ENCODE measurements at places on chromosomes 4 and X.

- no peak for DNase-seq
Observed at GRCh38 chr4:118909173-118909956, 20.7 kb downstream of the SYNPO2 start.

DNA sequence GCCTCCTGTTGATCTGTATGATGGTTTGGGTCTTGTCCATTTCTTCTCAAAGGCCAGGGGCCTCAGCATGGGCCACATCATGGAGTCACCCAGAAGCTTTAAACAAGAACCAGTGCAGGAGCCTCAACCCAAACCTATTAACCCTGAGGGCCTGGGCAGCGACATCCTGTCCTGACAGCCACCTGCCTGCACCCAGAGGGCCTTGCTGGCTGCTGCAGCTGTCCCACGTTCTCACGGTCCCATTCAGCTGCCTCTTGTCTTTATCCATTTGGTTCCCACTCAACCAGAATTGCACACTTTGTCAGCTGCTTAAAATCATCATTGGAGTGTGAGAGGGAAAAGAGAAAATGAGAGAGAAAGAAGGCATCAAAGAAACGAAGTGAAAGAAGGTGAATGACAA lies 21.6 kb downstream of the C4orf50 start:
- no peak for DNase-seq

DNA sequence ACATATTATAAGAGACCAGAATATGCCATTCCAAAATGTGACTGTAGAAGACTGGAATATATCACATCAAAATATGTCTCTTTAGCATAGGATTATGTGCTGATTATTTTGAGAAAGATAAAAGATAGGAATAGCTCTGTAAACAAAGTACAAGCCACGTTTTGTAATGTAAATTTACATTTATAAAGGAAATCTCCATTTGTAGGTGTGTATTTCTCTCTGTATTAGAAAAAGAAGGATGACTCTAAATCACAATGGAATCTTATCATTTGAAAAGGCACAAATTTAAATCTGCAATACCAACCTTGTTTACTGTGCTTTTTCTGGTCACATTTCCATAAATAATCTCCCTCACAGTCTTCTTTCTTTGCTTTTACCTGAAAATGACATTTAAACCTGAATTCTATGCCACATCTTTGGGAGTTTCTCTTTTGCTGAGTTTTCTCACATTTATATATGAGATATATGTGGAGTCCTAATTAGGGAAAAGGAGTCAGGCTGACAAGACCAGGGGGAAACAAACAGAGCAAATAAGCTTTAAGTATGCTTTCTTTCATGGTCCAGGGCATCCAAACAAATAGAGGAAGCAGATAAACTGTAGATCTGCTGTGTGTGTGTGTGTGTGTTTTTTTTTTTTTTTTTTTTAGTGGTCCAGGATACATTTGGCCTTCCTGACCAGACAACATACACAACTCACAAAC lies 244.0 kb downstream of the CPXCR1 start:
- no peak for DNase-seq

- no peak for DNase-seq
Observed at GRCh38 chrX:2416851-2417604, 83.7 kb downstream of the DHRSX start.

DNA sequence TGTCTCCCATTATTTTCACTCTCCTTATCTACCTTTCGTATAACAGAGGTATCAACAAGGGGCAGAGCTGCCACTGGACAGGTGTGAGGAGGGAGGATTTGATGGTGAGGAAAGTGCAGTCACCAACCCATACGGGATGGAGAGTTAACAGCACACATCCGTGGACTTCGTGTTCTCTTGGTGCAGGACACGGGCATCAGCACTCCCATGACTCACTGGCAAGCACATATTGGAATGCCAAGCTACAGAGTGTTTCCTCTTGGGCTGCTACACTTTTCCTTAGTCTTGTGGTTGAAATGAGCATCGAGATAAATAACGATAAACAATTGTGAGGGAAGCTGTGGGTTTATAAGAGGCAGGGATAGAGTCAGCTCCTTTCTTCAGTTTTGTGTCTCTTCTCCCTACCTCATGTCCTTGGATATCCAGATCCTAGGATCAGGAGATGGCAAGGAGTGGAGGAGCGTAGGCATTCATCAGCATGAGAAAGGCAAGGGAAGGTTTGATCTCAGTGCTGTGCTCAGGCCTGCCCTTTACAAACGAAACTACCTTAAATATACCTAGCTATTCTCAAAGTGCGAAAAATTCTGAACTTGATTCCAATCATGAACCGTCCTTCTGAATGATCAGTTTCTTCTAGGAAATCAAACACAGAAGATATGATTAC lies 96.3 kb downstream of the ZNF827 start:
- no peak for DNase-seq

- no peak for DNase-seq
Observed at GRCh38 chr4:84336964-84337705, 162.0 kb downstream of the NKX6-1 start.

DNA sequence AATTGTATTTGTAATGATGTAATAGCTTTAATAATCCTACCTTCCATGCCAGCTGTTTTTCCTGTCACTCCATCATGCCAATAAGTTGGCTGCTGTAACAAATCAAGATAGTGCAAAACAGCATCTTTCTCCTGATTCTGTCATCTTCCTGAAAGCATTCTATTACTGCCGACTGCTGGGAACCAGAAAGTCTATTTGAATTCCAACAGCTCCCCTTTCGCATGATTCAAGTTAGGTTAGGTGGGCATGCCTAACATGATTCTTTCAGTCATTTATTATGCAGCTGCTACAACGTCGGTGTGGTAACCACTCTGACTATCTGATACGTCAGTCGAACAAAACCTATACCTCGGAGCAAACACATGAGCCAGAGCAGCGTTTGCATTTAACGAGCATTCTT lies 127.9 kb upstream of the DMD start:
- DNase-seq = no peak

DNA sequence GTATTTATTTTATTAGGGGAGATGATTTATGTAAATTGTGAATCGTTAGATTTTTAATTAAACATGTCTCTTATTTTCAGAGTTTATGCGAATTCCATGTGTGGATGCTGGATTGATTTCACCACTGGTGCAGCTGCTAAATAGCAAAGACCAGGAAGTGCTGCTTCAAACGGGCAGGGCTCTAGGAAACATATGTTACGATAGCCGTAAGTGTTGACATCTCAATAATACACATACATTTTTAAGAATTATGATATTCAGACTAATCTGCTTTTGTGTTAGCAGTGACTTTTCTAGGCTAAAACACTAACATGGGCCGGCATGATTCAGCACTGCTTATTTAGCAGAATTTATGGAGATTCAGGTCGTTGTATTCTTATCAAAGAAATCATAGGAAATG lies 91.2 kb downstream of the RAP1GDS1 start:
- no peak for DNase-seq

DNA sequence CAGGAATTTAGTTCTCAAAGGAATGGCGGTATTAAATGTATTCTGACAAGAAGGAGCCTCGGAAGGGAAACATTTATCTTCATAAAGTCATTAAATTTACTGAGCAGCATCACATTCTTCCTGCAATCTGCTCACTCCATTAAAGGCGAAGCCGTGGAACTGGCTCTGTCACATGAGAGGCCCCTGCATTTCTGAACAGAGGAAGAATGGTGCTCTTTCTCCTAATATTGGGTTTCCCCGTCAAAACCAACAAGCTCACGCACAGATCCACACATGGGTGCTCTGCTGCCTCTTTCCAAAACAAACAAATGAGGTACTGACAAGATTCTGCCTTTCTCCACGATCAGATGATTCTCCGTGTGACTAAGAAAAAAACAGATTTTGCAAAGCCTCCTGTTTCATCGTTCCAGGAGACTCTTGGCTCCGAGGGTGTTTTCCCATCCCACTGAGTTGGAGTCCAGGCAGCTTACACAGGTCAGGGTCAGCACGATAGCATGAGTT lies 191.2 kb downstream of the IDS start:
- DNase-seq = no peak

DNA sequence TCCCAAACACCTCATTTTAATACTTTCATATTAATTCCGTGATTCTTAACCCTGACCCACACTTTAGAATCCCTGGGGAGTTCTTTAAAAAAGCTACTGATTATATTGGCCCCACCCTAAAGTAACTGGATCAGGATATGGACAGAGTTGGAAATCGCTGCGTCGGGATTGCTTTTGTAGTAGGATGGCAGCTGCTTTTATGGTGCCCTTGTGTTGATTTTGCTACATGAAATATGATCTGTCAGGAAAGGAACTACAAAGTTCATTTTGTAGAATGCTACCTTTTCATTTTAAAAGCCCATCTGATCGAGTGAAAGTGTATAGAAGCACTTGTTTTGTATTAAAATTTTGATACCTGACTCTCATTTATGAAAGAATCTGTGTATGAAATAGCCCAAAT lies 43.6 kb downstream of the TMEM131L start:
- DNase-seq = no peak

- no peak for DNase-seq
Observed at GRCh38 chr4:66451741-66452140, 781.5 kb upstream of the EPHA5 start.

GRCh38 chr4:100189820-100190642 lies at the start of gene DDIT4L:
Gene DDIT4L, minus strand, starts transcription at chr4:100190468. Its CDS starts 485 bp downstream, at chr4:100189983.
- no peak for DNase-seq

GRCh38 chr4:124483048-124483906 lies 229.3 kb downstream of the ANKRD50 start:
- DNase-seq = no peak

DNA sequence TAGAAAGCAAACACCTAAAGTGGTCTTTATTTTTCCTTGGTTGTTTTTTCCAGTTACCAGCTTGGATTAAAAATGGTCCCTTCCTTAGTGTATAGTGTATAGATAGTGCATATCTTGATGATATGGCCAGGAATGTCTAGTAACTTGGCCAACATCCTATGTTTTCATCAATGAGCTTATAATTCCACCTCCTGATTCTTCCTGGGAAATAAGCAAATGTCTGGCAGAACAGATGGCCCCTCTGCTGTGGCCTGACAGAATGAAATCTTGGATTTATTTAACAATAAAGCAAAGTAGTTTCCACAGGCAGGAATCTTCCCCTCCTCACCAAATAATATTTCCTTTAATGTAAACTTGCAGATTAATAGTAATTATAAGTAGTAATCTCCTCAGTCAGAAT lies 6.1 kb downstream of the SCARB2 start:
- DNase-seq = no peak

DNA sequence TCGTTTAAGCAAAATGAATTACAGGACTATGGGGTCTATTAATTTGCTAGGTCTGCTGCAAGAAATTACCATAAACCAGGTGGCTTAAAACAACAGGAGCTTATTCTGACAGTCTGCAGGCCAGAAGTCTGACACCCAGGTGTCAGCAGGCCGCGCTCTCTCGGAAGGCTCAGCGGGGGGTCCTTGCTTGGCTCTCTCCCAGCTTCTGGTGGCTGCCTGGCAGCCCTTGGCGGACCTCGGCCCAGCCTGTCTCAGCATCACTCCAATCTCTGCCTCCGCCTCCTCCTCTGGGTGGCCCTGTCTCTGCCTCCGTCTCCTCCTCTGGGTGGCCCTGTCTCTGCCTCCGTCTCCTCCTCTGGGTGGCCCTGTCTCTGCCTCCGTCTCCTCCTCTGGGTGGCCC lies 580.5 kb upstream of the FAT1 start:
- no peak for DNase-seq

DNA sequence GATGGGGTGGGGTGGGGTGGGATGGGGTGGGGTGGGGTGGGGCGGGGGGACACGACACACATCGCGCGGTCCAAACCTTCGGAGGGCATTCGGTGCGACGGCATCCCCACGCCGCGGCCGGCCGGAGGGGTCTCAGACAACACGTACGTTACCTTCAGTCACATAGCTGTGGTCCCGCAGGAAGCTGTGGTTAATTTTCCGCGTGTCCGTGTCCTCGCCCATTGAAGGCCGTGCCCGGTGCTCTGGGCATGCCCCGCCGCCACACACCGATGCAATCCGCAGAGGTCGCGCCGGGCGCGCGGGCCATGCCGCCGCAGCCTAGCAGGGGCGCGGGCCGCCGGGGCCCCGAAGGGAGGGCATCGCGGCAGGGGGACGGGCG lies 417 bp downstream of the PPP2R2C start:
- DNase-seq = no peak

- DNase-seq = no peak
Observed at GRCh38 chr4:118417325-118417724, 64.5 kb upstream of the PRSS12 start.

GRCh38 chr4:44725726-44726037 lies 674 bp downstream of the GNPDA2 start:
- DNase-seq = no peak

DNA sequence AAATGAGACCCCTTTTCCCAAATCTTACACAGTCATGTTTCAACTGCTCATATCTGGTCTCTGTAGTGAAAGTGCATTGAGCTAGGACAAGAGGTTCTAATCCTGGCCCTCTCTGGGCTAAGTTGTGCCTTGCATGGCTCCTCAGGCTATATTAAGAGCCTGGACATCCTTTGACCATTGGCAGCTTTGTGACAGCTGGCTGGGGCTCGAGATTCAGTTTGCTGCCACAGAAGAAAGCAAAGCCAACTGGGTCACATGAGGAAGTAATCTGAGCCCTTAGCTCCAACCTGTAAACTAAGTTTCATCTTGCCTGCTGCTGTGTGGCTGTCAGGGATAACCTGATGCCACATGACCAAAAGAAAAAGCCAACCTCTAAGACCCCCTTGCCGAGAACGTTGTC lies 51.8 kb upstream of the JADE1 start:
- no peak for DNase-seq

GRCh38 chr4:56937262-56937661 lies 29.6 kb downstream of the REST start:
- no peak for DNase-seq

- DNase-seq = no peak
Observed at GRCh38 chr4:41670982-41671381, 77.5 kb downstream of the PHOX2B start.

DNA sequence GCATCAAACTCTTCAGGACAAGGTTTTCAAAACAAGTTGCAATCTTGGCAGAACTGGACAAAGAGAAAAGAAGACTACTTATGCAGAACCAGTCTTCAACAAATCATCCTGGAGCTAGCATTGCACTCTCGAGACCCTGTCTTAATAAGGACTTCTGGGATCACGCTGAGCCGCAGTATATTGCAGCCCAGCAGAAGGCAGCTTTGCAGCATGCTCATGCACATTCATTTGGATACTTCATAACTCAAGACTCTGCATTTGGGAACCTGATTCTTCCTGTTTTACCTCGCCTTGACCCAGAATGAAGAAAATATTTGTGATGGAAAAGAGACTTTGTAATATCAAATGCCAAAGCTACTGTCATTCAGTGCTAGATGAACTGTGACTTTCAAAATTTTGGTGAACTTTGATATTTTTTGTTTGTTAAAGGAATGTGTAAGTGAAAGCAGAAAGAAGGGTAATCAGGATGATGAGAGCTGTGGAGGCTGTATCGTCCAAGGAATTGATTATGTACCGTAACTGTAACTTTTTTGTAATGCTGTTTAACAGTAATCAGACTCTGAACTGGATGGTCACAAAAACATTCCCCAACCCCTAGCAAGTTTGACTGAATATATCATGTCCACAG lies 27.2 kb downstream of the HSPA4L start:
- DNase-seq = no peak

GRCh38 chrX:130895299-130895698 lies 7.7 kb downstream of the ENOX2 start:
- DNase-seq = no peak

GRCh38 chrX:22057667-22058066 lies 25.5 kb downstream of the PHEX start:
- DNase-seq = no peak

- no peak for DNase-seq
Observed at GRCh38 chr4:82898322-82899243, 2.0 kb upstream of the THAP9 start.
